ENCODE measurements at places on chromosomes 7 and 10. TPM values are rescaled to one million over a fixed set of nuclear protein-coding genes. Genes with fewer than 3 reads are reported as not detected.

- peak; percentile 7 for DNase-seq
Measured at GRCh38 chr10:78706256-78706655, 362.5 kb upstream of the ZMIZ1 start.

DNA sequence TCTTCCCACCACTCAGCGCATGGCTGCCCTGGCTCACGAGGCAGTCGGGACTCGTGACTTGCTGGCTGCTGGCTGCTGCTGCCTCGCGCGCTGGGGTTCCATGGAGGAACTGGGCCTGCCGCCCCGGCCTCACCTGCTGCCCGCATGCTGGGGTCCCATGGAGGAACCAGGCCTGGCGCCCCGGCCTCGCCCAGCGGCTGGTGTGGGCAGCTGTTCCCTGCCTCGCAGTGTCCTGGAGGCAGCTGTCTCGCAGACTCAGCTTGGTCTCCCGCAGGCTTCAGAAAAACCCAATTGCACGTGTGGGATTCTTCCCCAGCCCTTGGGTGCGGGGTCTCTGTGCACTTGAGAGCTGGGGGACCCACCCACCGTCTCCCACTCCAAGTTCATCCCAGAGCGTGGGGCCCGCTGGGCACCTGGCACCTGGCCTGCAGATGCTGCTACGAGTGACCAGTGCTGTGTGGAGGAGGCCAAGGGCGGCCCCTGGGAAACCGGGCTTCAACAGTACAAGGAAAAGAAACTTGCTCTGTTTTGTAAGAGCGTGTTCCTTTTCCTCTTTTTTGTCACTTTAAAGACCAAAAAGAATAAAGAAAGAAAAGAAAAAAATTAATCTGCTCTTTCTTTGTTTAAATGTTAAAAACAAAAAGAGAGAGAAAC lies 20.4 kb downstream of the PWWP2B start:
- no peak for DNase-seq

GRCh38 chr7:129612112-129613015 lies 844 bp downstream of the NRF1 start:
- DNase-seq = peak; percentile 22

Gene SEC31B
- total RNA-seq = 4.7 TPM

GRCh38 chr7:73308074-73308664 lies 457 bp downstream of the NSUN5 start:
- DNase-seq = peak; percentile 14

Gene AMPH
- under 0.01 TPM for total RNA-seq

GRCh38 chr7:50406935-50407334 lies 43.2 kb downstream of the FIGNL1 start:
- DNase-seq = no peak

Gene POLR1F
- 19.7 TPM for total RNA-seq

DNA sequence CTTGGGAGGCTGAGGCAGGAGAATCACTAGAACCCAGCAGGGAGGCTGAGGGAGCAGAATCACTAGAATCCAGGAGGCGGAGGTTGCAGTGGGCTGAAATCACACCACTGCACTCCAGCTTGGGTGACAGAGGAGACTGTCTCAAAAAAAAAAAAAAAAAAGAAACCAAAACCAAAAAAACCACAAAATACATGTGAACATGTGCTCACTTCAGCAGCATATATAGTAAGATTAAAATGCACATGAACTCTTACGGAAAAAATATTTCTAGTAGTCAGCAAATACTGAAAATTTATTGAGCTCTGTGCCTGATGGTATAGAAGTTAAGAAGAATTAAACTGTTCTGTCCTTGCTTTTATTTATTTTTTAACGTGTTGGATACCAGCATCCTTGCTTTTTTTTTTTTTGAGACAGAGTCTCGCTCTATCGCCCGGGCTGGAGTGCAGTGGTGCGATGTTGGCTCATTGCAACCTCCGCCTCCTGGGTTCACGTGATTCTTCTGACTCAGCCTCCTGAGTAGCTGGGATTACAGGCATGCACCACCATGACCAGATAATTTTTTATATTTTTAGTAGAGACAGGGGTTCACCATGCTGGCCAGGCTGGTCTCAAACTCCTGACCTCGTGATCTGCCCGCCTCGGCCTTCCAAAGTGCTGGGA lies 9.6 kb upstream of the ZNF487 start:
- no peak for DNase-seq

GRCh38 chr10:116836902-116837523 lies 12.3 kb upstream of the ENO4 start:
- DNase-seq = no peak

Gene CFAP43
- not detected for total RNA-seq

Gene AZGP1
- total RNA-seq = 9.3 TPM

DNA sequence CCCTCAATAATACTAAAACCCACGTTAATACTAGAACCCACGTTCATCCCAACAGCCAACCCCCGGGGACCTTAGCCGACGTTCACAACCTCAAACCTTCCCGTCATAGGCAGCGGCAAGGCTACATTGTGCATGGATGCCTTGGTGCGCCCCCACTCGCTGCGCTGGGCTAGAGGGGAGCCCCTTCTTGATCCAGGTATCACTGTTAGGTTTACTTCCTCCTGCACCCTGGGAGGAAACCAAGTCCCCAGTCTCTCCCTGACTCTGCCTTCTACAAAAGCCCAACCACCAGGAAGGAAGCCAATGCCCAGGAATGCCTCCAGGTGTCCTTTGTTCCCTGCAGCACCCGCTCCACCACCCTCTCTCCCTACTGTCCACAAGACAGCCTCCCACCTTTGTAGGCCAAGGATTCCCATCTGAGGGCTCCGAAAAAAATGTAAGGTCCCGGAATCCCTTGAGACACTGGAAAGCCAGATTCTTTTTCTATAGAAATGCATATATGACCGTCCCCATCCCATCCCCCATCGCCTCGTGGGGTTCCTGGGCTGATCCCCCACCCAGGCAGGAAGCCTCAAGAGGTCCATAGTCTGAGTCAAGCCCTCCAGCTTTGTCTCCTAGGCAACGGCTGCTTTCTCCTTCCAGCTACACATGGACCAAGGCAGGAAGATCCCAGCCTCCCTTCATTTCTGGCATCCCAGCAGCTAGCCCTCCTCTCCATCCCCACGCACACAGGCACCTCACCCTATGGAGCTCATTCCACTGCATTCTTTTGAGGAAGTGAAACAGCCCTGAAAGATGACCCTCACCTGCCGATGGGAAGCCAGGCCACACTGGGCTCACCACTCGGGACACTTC lies 25.2 kb downstream of the CTBP2 start:
- DNase-seq = no peak

DNA sequence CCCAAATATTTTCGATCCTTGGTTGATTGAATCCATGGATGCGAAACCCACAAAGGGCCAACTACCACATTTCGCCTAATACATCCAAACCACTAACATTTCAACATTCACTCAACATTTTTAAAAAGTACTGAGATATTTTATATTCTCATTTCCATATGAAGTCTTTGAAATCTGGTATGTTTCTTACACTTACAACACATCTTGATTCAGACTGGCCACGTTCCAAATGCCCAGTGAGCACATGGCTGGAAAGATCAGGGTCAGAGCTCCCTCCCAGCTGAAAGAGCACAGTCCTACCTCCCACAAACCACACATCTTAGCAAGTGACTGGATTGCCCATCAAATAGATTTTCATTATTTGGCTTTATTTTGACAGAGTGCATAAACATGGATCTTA lies 18.9 kb downstream of the NCAPG2 start:
- no peak for DNase-seq

Gene ZNF804B
- not detected for total RNA-seq

- DNase-seq = peak; percentile 60
Measured at GRCh38 chr7:111919631-111920179, 286.5 kb downstream of the DOCK4 start.

DNA sequence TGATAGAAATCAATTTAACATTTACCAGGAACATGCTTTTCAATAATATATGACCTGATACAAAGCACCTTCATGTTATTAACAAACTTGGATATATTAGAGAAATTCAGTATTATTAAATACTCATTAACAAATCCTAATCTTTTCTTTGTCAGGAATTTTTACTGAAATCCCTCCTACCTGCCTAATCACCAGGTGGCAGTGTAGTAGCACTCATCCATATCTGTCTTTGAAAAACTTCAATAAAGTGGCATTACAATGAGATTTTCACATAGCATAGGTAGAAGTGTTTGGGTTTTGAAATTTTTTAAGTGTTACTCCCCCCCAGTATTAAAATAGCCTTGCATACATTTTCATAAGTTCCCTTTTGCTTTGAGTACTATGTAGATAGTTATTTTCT lies 1246.6 kb upstream of the LRRN3 start:
- DNase-seq = no peak

DNA sequence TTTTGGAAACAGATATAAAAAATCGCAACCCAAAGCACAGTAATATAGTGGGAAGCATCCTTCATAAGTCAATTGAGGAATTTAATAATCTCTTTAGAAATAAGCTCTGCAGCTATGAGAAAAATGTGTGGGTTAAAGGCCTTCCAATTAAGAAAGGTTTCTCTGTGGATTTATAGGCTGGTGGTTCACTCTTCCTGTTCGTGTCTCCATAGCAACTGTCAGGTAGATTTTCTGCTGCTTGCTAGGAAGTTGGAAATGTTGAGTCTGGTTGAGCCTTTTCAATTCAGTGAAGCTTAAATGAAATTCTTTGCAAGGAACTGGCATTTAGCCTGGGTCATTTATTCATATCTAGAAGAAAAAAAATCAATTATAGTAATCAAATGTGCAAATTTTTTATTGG lies 652.8 kb upstream of the CELF2 start:
- DNase-seq = no peak

GRCh38 chr10:71135236-71135635 lies 77.1 kb upstream of the UNC5B start:
- DNase-seq = no peak

Gene IPMK
- total RNA-seq = 5.0 TPM

Gene SEC24C
- total RNA-seq = 65.6 TPM

Gene CALML3
- total RNA-seq = 173 TPM

GRCh38 chr10:62584731-62585130 lies 210.6 kb downstream of the ZNF365 start:
- peak; percentile 52 for DNase-seq

Gene OGDHL
- 0.40 TPM for total RNA-seq

Gene SLC26A4
- 0.17 TPM for total RNA-seq

- peak; percentile 8 for DNase-seq
Measured at GRCh38 chr10:105146436-105146835, 505.3 kb downstream of the SORCS3 start.

DNA sequence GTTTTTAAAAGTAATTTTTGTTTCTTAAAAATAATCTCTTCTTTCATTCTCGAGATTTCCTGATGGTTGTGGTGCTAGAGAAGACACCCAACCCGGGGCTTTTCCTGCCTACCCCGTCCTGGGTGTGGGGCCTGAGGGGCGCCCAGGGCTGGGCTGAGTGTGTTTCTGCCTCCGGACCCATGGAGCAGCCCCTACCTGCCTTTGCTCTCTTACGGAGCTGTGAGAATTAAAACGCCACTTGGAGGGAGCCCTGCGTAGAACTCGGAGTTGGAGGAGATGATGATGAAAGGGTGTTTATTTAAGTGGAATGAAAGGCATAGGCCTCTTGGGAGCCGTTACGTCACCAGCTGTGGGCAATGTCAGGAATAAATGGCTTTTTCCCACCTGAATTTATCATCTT lies 261.8 kb upstream of the SHH start:
- no peak for DNase-seq

Gene AOAH
- 0.33 TPM for total RNA-seq

Gene MYH16
- under 0.01 TPM for total RNA-seq

GRCh38 chr10:126634911-126635310 lies 35.6 kb downstream of the C10orf90 start:
- DNase-seq = peak; percentile 20

Gene ACTL6B
- not detected for total RNA-seq

- no peak for DNase-seq
Measured at GRCh38 chr10:10279906-10280305, 737.8 kb upstream of the CELF2 start.

Gene SPDYE2
- not detected for total RNA-seq

GRCh38 chr10:24751716-24752115 lies 28.0 kb upstream of the ARHGAP21 start:
- DNase-seq = no peak

- DNase-seq = no peak
Measured at GRCh38 chr7:93284908-93285307, 52.7 kb downstream of the VPS50 start.

GRCh38 chr10:102499356-102499755 lies 3.2 kb downstream of the ACTR1A start:
- no peak for DNase-seq

- no peak for DNase-seq
Measured at GRCh38 chr7:11751807-11752389, 80.1 kb downstream of the THSD7A start.

DNA sequence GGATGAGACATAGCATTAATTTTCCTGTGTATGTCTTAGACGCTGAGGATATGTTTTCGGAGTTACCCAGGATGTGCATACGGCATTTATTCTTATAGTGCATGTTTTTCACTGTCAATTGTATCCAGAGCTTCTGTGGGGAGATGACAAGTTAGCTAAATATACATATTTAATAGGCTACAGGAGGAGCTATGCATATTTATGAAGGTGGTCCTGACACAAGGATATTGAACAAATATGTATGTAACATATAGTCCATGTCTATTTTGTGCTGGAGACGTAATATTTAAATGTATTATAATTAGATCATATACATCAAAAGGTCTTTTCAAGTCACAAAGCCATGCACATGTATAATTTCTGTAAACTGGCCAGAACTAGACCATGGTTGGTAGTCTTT lies 16.0 kb downstream of the IL6 start:
- DNase-seq = no peak

DNA sequence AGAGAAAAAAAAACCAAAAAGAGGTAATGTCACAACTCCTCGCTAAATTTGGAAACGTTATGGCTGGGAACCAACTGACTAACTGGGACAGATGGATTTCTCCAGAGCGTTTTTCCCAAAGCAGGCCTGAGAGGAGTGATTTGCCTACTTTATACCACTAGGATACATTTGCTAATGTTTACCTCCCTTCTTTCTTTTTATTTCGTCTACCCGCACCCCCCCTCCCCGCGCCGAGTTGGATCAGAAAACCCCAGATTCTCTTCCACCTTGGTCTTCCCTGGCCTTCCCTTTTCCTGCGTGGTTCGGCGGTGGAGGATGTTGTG lies 7.2 kb downstream of the CPA2 start:
- DNase-seq = no peak

Gene ATOH7
- total RNA-seq = not detected

Gene SNCG
- 54.0 TPM for total RNA-seq

All from mammary epithelial cell (primary cell).